Activated CD4-positive, alpha-beta memory T cell treated with anti-CD3 and anti-CD28 coated beads, Interleukin-2, amount 10 ng/mL, durations not matched to agents 7 days and 5 days (primary cell): ENCODE measurements at places on chromosomes 7 and 10. TPM values are rescaled to one million over a fixed set of nuclear protein-coding genes. Genes with fewer than 3 reads are reported as not detected.

OGDHL gene
- total RNA-seq: not detected

NPSR1 gene
- total RNA-seq: not detected

GRCh38 chr7:149762610-149763009 lies 10.8 kb downstream of the ZNF467 start:
- no peak for DNase-seq

- DNase-seq: no peak
Measured at GRCh38 chr7:156191090-156191489, 378.8 kb upstream of the SHH start.

- no peak for DNase-seq
Measured at GRCh38 chr10:36066850-36067249, 424.8 kb upstream of the FZD8 start.
